Cortex of kidney (tissue), 1 donor: ENCODE measurements at places on chromosomes 5 and 9.

- DNase-seq = no peak
These were observed 61.3 kb downstream of the ENC1 start for GRCh38 chr5:74579215-74579614.

DNA sequence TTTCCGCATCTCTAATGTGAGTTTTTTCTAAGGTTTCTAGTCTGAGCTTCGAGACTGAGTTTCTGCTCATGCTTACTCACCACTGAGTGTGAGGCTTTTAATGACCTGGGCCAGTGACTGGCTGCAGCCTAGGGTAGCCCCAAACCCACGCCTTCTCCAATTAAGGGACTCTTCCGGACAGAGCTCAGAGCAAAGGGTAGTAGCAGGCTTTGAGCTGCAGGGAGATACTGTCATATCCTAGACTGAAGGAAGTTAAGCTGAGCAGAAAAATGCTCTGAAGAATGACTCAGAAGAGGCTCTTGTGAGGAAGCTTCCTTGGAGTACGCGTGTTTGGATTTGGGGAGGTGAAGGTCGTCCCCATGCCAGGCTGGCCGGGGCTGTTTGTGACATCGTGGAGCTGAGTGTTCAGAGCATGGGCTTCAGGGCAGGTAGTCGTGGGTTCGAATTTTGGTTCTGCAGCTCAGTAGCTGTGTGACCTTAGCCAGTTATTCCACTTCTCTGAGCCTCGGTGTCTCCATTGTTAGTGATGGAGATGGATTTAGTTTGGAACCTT lies 3.5 kb downstream of the USP20 start:
- DNase-seq = no peak

DNA sequence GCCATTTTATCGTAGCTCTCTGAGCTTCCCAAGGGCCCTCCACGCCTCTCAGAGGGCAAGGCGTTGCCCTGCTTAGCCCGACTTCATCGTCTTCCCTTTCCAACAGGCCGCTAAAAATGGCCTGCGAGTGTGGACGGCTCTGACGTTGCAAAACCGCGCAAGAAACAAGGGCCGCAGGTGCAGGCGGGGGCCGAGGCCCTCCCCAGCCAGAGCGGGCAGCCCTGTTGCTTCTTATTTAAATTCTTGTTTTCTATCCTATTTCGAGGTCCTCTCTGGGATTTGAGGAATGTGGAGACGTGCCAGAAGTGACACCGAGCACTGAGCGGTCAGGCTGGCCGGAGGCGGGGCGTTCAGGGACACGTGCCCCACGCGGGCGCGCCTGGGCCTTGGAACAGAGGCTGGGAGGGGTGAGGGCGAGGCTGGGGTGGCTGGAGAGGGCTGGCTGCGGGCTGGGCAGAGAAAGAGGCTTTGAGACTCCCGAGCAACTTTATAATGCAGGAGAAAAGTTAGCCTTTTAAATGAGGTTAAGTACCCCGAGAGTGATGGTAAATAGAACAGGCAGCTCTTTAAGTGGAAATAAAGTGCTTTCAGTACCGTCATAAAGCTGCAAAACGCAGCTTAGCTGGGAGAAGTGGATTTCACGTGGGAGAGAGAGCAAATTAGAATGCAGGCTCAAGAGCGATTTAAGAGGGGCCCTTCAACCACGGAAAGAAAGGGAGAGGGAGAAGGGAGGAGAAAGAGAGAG lies 243.6 kb downstream of the AUH start:
- DNase-seq = no peak

DNA sequence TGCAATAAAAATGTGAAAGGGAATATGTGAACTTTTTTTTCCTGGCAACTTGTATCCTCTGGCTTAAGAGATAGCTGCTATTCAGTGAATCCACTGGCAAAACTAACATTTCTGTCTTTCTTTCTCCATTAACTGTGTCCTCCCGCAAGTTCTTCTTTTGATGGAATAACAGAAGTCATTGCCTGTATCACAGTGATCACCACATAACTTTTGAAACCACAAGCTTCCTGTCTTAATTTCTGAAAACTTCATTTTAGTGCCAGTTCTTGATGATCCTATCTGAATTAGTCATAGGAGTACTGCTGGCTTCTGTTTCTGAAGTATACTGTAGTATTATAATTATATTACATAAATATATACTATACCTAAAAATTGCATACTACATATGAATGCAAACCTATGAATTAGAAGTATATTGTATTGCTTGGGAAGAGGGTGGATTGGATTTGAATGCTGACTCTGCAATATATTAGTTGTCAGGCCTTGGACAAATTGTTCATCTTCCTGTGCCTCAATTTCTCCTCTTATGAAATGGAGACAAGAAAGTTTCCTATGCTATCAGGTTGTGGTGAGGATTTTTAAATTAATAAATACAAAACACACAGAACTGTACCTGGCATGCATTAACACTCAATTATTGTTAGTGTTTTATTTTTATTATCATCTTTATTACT lies 441.6 kb downstream of the CETN3 start:
- no peak for DNase-seq
